CD4-positive, alpha-beta T cell treated with Interleukin-6 at 100 ng/mL for 8 hours (primary cell): ENCODE measurements at places on chromosomes 6 and 20.

DNA sequence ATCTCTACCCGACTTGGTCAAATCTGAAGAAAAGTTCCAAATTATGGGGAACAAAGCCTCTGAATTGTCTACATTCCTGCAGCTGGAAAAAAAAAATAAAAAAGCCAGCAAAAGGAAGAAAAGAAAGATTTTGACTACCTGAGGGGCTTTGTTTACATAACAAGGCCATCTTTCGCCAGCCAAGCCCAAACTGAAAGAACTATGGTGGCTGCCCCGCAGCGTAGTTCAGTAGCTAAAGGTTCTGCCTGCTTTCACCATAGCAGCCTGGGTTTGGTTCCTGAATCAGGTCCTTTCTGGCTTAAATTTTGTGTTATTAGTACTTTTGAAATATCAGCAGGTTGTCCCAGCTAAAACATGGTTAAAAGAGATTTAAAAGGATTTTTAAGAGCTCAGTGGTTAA is 35.4 kb downstream of the ZNF133 start:
- DNase-seq, result no peak

DNA sequence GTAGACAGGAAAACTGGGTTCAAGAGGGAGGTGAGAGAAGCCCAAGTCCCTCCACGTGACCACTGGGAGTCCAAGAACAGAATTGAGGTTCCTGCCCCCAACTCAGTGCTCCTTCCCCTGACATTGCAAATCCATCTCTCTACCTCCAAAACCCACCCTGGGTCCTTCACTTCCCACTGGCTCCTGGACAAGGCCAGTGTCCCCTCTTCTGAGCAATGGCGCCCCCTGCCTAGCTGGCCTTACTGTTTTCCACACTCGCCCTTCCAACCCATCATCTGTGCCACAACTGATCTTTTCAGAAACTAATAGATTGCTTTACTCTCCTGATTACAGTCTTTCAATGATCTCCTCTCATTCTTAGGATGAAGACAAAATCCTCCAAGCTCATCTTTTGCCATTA is 200.3 kb downstream of the ANKRD60 start:
- no peak for DNase-seq

DNA sequence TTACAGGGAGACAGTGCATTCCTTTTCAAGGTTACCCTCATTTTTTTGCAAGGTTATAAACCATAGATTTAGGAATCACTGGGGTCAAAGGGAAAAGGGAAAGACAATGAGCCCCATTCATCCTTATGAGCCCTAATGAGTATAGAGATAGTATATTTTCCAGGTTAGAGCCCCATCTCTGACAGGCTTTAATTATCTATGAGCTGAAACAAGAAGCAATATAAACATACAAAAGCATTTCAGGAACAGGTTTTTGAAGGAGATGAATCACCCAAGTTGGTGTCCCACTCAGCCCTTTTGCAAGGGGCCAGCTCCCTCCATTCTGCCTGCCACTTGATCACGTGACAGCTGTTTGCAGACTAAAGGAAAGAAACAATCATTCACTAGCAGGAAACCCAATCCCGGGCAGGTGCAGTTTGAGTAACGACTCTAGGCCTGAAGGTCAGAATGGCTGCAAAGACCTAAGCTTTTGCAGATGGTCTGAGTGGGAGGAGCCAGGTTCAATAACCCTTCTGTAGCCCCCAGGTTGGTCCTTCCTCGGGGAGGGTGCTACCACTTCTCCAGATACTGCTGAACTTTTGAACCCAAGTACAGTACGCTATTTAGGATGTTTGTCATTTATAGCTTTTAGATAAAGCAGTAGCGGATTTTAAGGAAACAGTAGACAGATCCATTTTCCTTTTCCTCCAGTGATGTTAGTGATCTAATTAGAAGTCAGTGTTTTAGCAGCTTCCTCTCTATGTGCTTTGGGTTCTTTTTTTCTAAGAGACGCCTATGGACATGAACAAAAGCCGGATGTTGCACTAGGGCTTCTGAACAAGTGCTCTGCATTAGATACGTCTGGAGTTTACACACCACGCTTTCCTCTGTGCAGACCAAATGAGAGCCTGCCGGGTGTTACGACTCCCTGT is 253.2 kb downstream of the SOX4 start:
- no peak for DNase-seq

- DNase-seq, result no peak
Observed at GRCh38 chr20:57469418-57470211, 55.3 kb downstream of the CTCFL start.

GRCh38 chr6:130900913-130901312 is 73.7 kb downstream of the SMLR1 start:
- DNase-seq, result no peak

GRCh38 chr6:22001396-22002027 is 295.3 kb downstream of the PRL start:
- DNase-seq, result no peak
